ENCODE measurements at places on chromosomes 16 and 17.

- no peak for DNase-seq
Observed at GRCh38 chr16:21224800-21225199, 8.7 kb upstream of the ANKS4B start.

- peak; percentile 32 for DNase-seq
Observed at GRCh38 chr17:72518753-72519597, 398.2 kb downstream of the SOX9 start.

DNA sequence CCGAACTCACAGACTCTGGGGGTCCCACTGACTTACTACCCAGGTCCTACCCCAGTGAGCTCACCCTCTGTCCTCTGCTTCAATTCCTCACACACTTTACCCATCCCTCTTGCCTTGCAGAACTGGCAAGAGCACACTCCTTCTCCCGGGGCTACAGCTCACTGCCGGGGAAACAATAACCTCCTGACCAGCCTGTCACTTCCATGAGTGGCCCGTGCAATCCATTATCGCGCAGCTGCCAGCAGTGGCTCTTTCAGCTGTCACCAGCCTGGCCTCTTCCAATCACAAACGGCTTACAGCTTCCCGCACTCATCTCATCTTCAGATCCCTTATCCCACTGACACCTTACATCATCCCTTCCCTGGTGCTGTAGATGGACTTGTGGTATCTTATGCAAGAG, 79.5 kb downstream of the CPPED1 start:
- no peak for DNase-seq

GRCh38 chr17:60468371-60468770, 46.1 kb downstream of the CHCT1 start:
- peak; percentile 42 for DNase-seq

GRCh38 chr17:309361-309888, 43.2 kb downstream of the RPH3AL start:
- peak; percentile 29 for DNase-seq
